Frontal cortex (tissue), 4 donors: ENCODE measurements at places on chromosomes 13 and 19. TPM values are rescaled to one million over a fixed set of nuclear protein-coding genes. Genes with fewer than 3 reads are reported as not detected.
A peak's percentile ranks its signal among the peaks of the same experiment; 100 is the strongest.

CEACAM21 gene
- total RNA-seq: 1.2 TPM

CLDN10 gene
- total RNA-seq: 4.5 TPM

KBTBD7 gene
- total RNA-seq: 49.7 TPM

MATK gene
- 15.5 TPM for total RNA-seq

KIR3DL2 gene
- total RNA-seq: not detected

TNNI3 gene
- total RNA-seq: 0.41 TPM

ZNF66 gene
- 16.3 TPM for total RNA-seq

APLP1 gene
- total RNA-seq: 214 TPM

USP12 gene
- total RNA-seq: 62.0 TPM

CA11 gene
- total RNA-seq: 12.6 TPM

TMEM161A gene
- 8.6 TPM for total RNA-seq

SIN3B gene
- 34.6 TPM for total RNA-seq

ZNF491 gene
- total RNA-seq: 17.1 TPM

PLEKHF1 gene
- total RNA-seq: 2.0 TPM

GRCh38 chr13:33531484-33531883 lies 245.9 kb upstream of the STARD13 start:
- no peak for DNase-seq

- no peak for DNase-seq
Measured at GRCh38 chr13:24672141-24673132, 7.8 kb upstream of the ATP12A start.

GRCh38 chr13:103883164-103883563 lies 816.9 kb upstream of the SLC10A2 start:
- peak; percentile 32 for DNase-seq

DNA sequence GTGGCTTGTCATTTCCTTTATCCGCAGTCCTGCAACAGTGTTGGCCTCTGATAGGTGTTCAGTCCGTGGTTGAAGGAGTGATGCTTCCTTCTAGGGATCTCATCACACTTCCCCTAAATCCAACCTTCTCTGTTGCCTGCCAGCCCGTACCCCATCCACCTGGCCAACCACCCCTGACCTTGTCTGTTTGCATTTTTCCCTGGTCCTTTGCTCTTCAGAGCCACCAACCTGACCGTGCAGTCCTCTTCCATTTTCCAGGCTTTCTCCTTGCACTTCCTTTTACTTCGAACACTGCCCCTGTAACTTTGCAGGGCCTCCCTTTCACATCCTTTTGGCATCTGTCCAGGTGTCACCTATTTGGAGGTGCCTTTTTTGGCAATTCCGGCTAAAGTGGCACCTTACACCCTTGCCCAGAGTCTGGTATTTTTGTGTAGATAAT lies 696 bp downstream of the ZNF460 start:
- DNase-seq: no peak

DNA sequence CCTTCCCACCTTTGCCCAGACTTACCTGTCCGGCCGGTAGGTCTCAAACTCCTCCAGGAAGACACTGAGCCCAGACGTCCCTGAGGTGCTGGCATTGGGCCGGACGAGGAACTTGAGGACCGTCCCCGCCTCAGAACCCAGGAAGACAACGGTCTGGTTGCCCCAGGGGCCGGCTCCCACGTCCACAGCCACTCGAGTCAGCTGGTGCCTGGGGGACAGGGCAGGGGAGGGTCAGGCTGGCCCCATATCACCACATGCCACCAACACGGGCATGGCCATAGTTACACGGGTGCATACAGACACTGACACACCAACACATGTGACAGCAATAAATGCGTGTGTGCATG lies 8.4 kb upstream of the LRG1 start:
- no peak for DNase-seq

- no peak for DNase-seq
Measured at GRCh38 chr19:10043286-10043927, 30.1 kb downstream of the RDH8 start.

GRCh38 chr13:27404680-27405079 lies 19.7 kb upstream of the GTF3A start:
- DNase-seq: no peak

DNA sequence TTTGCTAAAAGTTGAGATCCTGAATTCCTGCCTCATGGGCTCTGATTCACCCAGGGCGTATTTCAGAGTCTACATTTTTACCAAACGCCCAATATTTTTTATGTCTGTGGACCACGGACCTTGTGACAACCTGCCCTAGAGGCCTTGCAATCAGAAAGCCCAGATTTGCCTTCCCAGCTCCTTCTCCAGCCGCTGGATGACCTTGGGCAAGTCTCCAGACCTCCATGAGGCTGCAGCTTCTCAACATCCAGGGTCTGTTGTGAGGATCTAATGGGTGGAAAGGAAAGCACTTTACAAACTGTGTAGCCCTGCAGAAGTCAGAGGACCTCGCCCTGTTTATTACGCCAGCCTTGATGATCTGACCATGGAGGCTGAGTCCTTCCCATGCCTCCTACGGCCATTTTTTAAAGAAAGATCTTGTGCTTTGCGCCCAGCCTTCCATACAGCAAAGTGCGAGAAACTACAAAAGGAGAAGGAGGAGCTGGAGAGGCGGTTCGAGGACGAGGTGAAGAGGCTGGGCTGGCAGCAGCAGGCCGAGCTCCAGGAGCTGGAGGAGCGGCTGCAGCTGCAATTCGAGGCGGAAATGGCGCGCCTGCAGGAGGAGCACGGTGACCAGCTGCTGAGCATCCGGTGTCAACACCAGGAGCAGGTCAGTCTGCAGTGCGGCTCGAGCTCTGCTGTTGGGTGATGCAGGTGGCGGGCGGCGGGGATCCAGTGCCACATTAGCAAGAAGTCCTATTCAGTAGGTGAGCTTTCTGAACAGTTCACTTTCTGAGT lies 115.6 kb downstream of the SLC7A1 start:
- no peak for DNase-seq

- no peak for DNase-seq
Measured at GRCh38 chr13:97124915-97125809, 97.0 kb upstream of the MBNL2 start.

- DNase-seq: no peak
Measured at GRCh38 chr13:49980266-49980665, 16.6 kb upstream of the TRIM13 start.

DNA sequence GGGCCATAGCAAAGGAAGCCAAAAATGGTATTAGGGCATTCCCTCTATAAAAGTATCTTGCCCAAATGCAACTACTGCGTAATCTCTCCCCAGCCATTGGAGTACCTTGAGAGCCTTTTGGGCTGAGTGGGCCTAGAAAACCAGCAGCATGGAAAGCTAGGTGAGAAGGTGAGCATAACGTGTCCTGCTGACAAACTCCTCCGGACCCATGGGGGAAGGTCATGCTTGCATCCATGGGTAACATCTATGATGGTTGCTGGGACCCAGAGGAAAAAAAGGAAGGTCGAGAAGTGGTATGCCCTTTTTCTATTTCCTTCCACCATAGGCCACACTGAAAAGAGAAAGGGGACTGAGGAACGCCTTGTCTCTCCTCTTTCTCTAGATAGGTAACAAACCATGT lies 57.4 kb downstream of the ZNF728 start:
- DNase-seq: no peak

GRCh38 chr13:50015750-50016149 lies 506 bp downstream of the KCNRG start:
- DNase-seq: no peak

DNA sequence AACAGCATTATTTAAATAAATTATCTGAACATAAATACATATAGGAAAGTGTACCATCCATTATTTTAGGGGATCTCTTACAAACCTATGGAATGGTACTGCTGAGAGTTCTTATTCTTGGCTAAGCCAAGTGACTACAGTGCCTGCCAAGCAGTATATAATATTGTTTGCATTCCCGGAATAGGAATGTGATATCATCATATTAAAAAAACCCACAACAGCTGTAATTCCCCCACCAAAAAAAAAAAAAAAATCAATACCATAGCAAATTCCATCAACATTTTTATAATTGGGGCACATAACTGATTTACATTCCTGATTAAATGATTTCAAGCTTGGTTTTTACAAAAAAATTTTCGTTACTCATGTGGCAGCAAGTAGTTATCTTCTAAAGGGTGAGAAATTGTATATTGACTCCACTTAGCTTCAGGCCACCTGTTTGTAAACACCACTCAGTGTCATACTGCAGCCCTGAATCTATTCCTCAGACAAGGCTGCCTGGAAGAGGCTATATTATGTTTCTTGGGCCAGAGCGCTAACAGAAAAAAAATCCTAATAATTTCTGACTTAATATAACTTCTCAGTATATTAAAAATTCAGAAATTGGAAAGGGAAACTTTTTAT lies 278.1 kb downstream of the DNAJC15 start:
- DNase-seq: no peak

GRCh38 chr19:35225951-35226350 lies 2.6 kb downstream of the FAM187B start:
- DNase-seq: no peak

DNA sequence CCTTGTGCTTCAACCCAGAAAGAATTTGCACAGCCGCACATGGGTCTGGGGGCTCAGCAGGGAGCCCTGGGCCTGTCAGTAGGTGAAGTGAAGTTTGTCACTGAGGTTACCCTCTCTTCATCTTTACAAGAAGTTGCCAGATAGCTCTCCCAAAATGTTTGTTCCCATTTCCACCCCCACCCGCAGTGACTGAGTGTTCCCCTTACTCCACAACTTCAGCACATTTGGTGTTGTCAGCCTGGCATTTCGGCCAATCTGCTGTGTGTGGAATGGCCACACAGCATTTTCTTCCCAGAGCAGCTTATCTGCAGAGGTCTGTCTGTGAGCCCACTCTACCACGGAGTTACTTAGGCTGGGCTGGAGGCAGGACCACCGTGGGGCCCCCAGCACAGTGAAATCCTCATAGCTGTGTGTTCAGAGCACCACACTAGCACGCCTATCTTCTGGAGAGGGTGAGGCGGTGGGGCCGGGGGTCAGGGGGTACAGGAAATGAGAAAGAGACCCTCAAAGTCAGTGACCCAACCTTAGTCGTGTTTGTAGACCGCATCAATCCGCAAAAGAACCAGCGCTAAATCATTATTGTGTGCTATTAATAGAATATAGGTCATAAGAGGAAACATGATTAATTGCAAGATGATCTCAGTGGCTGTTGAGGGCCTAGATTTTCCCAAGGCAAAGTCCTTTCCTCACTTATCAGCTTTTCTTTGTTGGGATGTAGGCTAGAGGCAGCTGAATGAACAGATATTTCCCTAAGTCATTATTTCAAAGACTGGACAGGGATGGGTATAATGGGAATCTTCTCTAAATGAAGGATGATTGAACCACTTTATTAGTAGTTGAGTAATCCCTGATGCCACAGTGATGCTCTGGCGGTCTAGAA lies 116.0 kb downstream of the SIPA1L3 start:
- DNase-seq: no peak

- no peak for DNase-seq
Measured at GRCh38 chr19:29851769-29852521, 40.2 kb downstream of the CCNE1 start.

GRCh38 chr19:9782338-9782737 lies 13.8 kb upstream of the ZNF846 start:
- DNase-seq: no peak

- DNase-seq: no peak
Measured at GRCh38 chr13:103803349-103803748, 737.1 kb upstream of the SLC10A2 start.

DNA sequence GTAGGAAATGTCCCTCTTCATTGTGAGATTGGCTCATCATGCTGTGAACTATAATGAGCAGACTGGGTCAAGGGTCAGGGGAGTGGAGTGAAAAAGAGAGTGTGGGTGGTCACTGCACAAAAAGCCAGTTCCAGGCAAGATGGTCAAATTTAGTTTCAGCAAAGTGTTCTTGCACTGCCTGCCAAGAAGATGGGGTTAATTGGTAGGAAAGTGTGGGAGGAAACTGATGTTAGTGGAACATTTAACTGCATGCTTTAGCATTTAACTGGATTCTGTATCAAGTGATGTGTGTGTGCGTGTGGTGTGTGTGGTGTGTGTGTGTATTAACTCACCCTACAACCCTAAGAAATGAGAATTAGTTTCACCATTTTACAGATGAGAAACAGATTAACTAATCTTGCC lies 131.6 kb downstream of the COG6 start:
- DNase-seq: no peak

- no peak for DNase-seq
Measured at GRCh38 chr19:16883522-16883921, 5.3 kb upstream of the F2RL3 start.
